CD4-positive, alpha-beta T cell treated with Interleukin-12 subunit alpha and Interleukin-12 subunit beta, for 1 hour (primary cell): ENCODE measurements at places on chromosomes 12 and 14.

DNA sequence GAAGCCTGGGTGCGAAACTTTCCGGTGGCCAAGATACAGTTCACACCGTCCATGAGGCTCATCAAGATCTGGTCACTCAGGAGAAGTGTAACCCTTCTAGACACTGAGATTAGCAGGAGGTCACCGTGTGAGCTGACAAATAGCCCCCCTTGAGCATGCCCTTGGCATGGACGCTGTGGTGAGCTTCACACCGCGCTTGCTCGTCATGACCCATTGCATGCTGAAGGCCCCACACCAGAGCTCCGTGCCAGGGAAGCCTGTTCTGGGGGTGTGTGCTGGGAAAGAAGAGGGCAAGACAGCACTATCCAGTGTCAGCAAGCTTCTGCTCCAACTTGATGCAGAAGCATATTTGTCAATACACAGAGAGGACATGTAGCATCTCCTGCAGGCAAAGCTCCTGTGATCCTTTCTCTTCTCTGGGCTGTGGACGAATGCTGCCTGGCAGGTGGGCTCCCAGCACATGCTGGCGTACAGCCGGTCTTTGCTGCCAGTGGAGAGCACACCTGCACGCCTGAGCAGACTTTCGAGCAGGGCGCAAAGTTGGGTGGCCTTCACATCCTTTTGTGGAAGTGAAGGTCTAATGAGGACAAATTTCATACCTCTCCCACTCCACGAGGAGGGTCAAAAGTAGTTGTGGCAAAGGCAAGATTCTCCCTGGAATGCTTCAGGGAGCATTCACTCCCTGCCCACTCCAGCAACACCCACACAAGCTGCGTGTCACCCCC is 126.9 kb upstream of the FKBP4 start:
- no peak for DNase-seq

DNA sequence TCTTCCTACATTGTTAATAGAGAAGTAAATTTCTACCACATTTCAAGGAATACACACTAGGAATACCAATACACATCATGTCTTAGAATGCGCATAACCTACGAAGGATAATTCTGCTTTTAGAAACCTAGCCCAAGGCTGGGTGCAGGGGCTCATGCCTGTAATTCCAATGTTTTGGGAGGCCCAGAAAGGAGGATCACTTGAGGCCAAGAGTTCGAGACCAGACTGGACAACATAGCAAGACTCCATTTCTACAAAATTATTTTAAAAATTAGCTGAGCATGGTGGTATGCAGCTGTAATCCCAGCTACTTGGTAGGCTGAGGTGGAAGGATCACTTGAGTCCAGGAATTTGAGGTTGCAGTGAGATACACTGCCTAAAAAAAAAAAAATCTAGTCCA is 206.9 kb downstream of the SOX5 start:
- no peak for DNase-seq

DNA sequence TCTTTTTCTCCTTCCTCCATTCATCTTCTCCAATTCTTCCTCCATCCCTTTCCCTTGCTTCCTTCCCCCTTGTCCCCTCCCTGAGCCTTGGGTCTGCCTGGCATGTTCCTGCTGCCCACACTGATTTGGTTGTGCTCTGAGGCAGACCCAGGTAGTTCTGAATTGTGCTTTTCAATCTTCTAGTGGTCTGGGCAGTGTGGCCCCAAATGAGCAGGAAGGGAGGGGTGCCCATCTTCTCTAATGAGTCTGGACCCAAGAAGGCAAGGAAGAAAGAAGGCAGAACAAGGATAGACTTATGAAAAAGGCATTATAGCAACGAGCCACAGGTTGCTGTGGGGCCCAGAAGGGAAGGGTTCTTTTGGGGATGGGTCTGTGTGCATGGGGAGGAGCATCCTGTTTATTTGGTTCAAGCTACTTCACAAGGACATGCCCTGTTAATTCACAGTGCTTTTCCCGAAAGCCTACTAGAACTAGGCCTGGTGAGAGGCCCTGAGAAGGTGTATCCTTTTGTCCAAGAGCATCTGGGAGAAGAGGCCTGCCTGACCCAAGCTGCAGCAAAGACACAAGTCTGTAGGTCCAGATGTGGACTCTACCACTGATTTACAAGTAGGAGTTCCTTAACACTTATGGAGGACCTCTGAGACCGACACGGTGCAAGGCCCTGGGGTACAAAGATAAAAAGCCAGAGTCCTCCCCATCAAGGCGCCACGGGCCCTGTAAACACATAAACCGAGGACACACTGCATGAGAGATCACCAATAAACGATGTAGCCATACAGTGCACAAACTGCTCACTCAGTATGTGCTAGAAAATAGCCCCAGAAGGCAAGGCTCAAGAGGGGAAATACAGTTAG is 1.1 kb upstream of the SUSD6 start:
- no peak for DNase-seq

- no peak for DNase-seq
Measured at GRCh38 chr14:91953170-91953985, 5.9 kb upstream of the FBLN5 start.

DNA sequence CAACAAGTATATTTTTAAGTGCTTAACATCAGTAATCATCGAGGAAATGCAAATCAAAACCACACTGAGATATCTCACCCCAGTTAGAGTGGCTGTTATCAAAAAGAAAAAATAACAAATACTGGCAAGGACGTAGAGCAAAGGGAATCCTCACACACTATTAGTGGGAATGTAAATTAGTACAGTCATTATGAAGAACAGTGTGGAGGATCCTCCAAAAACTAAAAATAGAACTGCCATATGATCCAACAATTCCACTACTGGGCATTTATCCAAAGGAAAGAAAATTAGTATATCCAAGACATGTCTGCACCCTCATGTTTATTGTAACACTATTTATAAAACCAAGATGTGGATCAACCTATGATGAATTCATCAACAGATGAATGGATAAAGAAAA is 149.0 kb upstream of the PWP1 start:
- no peak for DNase-seq

DNA sequence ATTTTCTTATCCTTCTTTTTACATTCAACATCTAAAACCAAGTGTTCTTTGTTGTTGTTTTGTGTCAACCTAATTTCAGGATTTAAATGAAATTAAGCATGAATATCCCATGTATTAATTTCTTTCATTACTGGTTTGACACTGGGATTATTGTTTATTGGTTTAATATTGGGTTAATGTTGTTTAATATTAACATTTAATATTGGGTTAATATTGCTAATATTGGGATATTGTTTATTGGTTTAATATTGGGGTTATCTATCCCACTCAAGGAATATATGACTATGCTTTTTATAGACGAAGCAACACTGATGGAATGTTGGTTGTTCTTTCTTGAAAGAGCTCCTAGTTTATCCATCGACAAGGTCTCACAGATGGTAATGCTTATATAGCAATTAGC is 45.9 kb downstream of the TMPRSS12 start:
- DNase-seq = no peak

DNA sequence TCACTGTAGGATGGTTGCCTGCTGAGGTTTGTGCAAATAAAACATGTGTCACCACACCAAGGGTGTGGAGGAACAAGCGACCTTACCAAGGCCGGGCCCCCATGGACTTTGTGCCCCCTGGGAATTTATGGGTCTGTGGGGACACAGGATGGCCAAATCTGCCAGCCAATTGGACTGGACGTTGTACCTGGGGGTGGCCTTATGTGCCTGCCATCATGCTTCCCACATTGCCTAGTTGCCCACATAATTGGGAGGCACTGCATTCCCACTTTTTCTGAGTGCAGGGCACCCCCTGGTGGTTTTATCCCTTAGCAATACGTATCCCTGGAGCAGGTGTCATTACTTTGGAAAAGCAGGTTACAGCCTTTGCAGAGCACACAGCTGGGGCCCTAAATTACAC is 92.6 kb upstream of the TMPO start:
- DNase-seq = no peak

DNA sequence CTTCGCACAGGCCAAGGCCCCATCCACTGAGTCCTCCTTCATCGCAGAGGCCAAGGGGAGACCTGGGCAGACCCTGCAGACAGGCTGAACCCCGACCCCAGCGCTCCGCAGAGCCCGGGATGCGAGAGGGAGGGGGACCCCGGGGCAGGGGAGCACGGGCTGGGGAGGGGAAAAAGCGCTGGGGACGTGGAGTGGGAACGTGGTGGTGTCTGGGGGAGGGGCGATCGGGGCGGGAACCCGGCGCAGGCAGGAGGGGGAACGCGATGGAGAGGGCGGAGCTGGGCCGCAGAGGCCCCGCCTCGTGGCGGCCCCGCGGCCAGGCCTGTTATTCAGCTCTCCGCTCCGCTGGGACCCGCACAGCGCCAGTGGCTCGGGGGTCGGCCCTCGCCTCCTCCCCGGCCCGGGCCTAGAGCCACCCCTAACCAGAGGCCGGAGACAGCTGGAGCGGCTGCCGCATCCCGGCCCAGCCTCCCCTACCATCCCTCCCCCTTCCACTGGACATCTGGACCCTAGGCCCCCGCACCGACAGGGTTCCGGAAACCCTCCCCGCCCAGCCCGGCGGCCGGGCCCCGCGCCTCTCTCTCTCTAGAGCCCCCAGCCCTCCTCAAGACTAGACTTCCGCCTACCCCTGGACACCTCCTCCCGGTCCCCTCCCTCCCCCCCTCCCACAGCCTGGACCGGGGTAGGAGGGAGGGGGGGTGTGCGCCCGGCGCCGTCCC is at the start of gene ARHGEF25:
Gene ARHGEF25, plus strand, starts transcription at position 328 of the 719 bp plus-strand sequence. CDS start 460 bp downstream, outside the sequence.
- DNase-seq = peak; percentile 55

DNA sequence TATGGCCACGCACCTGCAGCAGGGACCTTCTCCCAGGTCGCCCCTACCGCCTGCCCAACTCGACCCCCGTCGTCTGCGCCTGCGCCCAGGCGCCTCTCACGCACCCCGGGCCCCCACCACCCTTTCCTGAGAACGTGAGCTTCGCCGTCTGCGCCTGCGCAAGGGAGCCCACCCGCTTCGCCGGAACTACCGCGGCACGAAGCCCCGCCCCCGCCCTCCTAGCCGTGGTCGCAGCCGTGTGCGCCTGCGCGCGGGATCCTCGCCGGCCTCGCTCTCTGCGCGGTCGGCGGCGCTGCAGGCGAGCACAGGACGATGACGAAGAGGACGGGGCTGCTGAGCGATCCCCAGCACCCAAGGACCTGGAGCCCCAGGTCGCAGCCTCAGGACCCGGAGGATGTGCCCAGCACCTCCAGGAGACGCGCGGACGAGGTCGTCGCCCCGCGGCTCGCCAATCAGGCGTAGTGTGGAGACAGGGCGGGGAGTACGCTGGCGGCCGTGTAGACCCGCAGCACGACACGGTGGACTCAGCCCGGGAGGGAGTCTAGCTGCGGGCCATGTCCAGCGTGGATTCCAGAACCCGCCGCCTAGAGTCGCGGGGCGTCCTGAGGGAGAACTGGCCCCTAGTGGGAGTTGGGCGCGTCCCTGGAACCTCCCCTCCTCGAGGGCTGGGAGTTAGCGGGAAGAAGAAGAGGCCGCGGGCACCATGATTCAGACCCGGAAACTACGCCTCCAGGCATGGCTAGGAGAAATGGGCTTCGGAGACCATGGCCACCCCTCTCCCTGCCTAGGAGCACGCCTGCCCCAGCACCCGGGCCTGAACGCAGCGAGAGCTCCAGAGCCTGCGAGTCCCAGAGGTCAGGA is 1120.8 kb upstream of the TMEM132C start:
- DNase-seq = peak; percentile 80

GRCh38 chr14:55707365-55707804 is 127.4 kb downstream of the KTN1 start:
- DNase-seq = peak; percentile 14

- no peak for DNase-seq
Measured at GRCh38 chr12:42636993-42637392, 47.4 kb upstream of the PRICKLE1 start.

DNA sequence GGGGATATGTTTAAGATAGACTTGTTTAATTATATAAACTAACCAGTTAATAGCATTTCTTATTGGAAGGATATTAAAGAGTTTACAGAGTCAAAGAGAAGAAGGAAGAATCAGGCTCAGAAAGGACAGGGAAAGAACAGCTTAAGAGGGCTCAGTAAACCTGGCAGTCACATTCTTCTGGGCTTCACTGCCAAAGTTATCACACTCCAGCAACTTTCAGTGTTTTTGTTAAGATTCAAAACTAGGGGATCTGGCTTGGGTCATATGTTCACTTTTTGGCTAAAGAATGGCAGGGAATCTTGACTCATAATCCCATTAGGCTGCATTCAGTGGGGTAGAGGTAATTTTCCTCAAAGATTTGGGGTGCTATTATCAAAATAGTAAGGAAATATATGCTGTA is 312.3 kb downstream of the RAD51B start:
- no peak for DNase-seq

GRCh38 chr14:77151918-77152588 is 10.5 kb upstream of the ZDHHC22 start:
- DNase-seq = peak; percentile 9

- DNase-seq = peak; percentile 76
Measured at GRCh38 chr12:44875954-44876543, at the start of gene NELL2. Gene NELL2 (minus strand): TSS chr12:44876315. CDS start chr12:44875869, 446 bp downstream.

- DNase-seq = peak; percentile 42
Measured at GRCh38 chr14:69696633-69697557, 70.0 kb upstream of the SRSF5 start.
